Activated T-cell treated with anti-CD3 and anti-CD28 coated beads for 4 hours (primary cell): ENCODE measurements at places on chromosomes 7 and 10.

DNA sequence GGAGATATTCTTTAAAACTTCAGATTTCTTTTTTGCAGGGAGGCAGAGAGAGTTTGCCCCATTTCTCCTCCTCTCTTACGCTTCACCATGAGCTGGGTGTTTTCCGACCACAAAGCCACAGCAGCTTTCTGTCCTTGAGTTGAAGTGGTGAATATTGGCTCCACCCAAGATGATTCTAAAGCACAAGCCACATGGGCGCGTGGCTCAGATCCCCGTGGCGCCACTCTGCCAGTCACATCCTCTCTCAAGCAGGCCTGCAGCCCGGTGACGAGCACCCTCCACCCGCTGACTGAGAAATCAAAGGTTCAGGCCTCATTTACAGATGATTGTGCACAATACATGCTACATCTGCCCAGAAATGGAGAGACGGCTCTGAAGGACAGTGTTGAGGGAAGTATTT lies 27.6 kb upstream of the RNF32 start:
- peak; percentile 58 for DNase-seq

- no peak for DNase-seq
Observed at GRCh38 chr7:72023926-72024325, 388.2 kb downstream of the CALN1 start.

DNA sequence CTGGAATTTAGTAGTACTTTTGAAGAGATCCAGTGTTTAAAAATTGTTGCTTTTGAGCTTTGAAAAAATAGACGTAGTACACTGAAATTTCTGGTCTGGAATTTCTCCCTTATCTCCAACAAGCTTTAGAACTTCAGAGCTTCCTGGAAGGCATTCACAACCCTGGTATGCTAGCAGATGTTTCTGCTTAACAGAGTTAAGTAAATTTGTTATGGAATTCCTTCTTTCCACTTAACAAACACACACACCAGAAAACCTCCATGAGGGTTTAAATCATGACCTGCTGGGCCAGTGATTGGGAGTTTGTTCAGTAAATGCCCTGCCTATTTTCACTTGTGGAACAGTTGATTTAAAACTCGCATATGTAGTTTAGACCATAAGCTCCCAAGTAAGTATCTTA lies 13.7 kb downstream of the ASB15 start:
- no peak for DNase-seq

GRCh38 chr7:33946094-33946699 lies 40.9 kb downstream of the BMPER start:
- DNase-seq, result no peak

DNA sequence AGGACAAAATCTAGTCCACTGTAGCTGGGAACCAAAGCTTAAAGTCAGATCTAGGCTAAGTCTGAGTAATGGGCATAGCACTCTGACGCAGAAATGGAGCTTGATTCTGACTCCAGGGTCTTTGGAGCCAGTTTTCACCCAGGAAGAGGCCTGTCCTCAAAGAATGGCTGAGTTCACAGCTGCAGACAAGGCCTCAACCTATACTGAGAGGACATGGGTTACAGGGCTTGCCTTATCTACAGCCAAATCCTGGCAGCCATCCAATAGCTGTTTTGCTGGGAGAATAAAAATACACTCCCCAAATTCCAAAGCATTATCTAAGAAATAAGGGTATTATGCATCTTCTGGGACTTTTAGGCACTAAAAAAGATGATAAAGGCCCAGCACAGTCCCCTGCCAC lies 154.8 kb downstream of the RAPGEF5 start:
- no peak for DNase-seq

GRCh38 chr7:77903597-77903996 lies 105.0 kb downstream of the PHTF2 start:
- DNase-seq, result no peak

DNA sequence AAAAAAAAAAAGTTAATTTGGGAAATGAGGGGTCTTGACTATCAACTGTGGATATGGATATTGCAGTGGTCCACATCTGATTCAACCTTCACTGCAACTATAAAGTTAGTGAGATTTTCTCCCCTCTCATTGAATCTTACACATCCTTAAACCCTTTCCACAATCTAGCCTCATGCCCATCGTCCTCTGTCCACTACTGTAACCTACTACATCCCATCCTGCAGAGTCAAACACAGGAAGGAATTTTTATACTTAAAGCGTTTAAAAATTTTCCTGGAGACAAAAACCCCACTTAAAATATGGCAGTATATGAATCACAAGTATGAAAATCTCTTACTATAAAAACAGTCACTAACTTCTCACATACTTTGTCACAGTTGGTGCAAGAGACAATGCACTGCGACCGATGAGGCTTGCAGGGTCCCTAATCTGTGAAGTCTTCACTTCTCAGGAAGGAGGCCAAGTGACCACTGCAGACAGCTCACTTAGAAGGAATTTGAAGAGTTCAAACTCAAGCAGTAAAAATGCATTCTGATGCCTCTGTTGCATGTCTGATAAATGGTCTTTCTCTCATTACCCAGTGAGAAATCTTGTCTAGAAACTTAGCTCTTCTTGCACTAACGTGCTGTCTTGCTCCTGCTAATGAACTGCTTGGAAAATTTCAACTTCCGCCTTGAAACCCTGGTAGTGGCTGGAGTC lies 50.3 kb upstream of the ST8SIA6 start:
- DNase-seq, result no peak

DNA sequence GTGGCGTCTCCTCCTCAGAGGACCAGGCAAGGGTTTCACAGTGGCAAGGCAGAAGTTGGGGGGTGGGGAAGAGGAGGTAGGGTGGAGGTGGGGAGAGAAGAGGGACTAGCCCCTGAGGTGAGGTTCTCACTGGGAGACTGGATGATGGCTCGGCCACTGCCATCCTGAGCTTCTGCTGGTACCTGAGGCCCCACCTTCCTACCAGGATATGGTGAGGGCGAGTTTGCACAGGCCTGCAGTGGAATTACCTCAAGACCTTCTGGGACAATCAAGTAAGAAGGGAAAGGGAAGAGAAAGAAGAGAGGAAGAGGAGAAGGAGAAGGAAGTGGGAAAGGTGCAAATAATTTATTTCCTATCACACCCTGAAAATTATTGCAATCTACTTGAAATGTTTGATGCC lies 111.8 kb upstream of the GDF10 start:
- DNase-seq, result no peak

- DNase-seq, result no peak
Observed at GRCh38 chr10:17599089-17599488, 18.1 kb downstream of the HACD1 start.

- no peak for DNase-seq
Observed at GRCh38 chr10:5564537-5565204, 39.9 kb downstream of the CALML3 start.

DNA sequence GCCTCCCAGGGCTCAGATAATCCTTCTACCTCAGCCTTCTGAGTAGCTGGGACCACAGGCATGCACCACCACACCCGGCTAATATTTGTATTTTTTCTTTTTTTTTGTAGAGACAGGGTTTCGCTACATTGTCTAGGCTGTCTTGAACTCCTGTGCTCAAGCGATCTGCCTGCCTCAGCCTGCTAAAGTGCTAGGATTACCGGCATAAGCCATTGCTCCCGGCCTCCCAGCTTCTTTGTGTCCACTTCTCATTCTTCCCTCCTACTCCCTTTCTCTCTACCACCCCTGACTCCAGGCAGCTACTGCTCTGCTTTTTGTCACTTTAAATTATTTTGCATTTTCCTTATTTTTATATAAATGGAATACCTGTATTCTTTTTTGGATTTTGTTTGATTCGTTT lies 83.4 kb downstream of the PALS2 start:
- no peak for DNase-seq

- DNase-seq, result no peak
Observed at GRCh38 chr10:32419615-32420014, 26.3 kb upstream of the CCDC7 start.
